ENCODE measurements at places on chromosomes 4 and X.
A peak's percentile ranks its signal among the peaks of the same experiment; 100 is the strongest.

DNA sequence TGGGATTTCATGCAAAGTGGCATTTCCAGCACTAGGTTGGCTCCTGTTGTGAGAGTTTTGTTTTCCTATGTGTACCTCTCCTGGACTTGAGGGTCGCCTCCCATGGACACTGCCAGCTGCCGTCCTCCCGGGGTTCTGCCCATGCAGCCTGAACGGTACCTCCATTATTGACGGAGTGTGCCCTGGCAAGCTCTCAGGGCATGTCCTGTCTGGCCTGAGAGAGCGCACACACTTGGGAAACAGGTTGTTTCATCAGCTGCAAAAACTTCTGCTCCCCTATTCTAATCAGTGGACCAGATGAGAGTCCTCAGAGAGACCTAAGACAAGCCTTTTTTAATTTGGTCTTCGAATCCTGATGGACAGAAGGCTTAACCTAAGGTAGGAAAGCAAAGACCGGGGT is 56.6 kb upstream of the HOPX start:
- DNase-seq, result no peak

DNA sequence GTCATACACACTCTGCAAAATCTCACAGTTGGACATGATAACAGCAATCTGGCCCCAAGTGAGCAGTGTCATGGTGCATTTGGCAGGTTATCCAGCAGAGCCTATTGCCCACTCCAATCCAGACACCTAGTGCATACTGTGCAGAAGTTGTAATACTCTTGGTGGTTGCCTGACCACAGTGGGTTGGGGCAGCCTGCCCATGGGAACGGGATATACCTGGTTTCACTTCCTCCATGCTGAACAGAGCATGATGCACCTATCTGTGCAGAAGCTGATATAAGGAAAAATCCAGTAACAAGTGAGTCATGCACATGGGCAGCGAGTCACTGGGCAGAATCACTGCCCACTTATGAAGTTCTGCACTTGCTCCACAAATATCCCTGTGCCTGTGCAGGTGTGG is 105.3 kb upstream of the IGSF1 start:
- DNase-seq, result no peak

DNA sequence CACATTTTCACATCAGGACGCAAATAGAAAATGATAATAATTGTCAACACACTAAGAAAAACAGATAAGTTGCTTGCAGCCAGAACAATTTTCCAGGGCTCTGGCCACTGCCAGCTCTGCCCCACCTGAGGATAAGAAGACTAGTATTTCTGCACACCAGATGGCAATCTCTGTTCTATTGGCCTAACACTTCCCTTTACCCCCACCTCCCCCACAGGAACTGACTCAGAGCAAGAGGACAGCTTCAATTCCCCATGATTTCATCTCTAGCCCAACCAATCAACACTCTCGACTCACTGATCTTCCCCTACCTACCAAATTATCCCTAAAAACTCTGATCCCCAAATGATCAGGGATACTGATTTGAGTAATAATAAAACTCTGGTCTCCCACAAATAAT is 164.0 kb downstream of the SMARCA1 start:
- peak; percentile 15 for DNase-seq

DNA sequence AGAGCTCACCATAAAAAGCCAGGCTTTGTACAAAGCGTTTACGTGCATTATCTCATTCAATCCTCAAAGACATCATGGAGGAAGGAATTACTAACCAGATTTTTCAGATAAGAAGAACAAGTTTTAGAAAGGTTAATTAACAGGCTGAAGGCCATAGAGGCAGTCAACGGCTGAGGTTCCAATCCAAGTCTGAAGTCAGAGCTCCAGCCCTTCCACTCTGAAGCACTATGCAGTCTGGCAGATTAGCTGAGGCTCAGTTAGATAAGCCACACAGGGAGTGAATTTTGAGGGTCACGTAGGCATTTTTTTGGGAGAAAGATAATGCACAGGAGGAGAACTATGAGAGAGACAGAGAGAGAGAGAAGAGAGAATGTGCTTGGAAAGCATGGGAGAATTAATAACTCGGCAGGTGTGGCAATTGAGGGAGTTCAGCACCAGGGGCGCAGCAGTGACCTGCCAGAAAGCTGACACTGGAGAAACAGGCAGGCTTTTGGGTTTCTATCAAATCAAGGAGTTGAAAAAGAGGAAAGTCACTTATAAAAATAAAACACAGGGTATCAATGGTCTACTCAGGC is 116.5 kb upstream of the NAP1L5 start:
- DNase-seq, result no peak

DNA sequence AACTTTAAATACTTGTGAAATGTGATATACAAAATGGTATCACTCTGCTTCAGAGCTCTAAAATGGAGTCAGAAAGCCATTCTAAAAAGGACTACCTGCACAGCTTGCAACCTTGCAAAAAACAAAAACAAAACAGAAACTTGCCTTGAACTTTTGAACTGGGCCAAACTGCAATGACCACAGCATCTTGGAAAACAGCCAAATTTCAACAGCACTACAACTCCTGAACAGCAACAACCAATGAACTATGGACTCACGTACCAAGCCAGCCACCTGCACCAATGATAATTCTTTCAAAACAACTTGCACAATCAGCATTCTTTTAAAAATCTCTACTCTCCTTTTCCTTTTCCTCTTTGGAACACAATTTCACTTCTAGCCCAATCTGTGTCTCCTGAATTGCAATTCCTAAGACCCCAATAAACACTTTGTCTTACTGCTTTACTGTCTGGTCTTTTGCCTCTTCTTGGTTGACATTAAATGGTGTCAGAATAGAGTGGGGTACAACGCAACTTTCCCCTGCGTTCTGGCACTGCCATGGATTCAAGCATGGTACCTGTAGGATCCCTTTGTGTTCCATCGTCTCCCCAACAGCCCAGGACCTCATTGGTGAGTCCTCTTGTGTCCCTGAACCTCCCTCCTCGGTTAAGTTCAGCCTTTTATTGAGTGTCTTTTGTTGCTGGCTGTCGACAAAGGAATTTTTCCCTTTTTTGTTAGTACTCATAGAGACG is 35.7 kb upstream of the FMR1 start:
- DNase-seq, result no peak

GRCh38 chr4:80183250-80184052 is 13.9 kb upstream of the PRDM8 start:
- no peak for DNase-seq

DNA sequence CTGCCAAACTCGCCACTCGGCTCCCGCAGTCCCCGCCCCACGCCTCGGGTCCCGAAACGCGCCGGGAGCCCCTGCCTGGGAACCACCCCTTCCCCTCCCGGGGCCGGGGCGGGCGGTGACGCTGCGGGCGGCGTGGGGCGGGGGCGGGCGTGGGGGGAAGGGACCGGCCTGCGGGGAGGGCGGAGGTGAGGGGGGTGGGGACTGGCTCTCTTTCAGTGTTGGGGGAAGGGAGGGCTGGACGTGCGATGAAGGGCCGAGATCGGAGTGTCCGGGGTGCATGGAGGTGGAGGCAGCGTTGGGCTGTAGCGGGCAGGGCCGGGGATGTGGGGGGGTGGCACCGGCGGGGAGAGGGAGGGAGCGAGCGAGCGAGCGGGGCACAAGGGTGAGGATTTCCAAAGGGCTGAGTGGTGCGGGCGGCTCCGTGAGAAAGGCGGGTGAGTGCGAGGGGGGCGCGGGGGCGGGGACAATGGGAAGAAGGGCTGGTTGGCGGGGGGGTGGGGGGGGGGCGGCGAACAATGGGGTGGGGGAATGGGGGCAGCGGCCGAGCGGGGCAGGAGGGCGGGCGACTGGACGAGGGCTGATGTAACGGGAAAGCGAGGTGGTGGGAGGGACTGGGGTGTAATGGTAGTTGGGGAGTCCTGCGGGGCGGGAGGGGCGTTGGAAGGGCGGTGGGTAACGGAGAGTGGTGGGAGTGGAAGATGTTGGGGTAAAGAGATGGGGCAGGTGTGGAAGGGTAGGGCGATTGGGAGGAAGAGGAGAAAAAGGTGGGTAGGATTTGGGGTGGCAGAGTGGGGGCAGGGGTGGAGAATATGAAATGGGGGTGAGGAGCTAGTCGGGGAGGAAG is 578 bp downstream of the DCUN1D4 start:
- DNase-seq, result peak; percentile 71

GRCh38 chrX:53184836-53185235 is 40.2 kb downstream of the KDM5C start:
- peak; percentile 83 for DNase-seq

DNA sequence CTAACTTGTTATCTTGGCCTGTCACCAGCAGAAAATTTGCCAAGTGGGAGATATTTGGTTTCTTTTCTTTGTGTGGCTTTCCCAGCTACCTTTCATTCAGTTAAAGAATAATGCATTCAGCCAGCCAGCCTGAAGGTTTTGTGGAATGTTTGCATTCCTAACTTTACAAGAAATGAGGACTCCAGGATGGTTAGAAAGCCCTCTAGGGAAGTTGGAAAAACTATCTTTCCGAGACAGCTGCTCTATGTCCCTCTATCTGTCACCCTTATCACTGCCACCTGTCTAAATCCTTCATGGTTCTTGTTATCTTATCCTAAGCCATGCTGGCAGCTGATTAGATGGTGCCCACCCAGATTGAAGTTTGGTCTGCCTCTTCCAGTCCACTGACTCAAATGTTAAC is 384.2 kb downstream of the SH3BGRL start:
- no peak for DNase-seq

GRCh38 chr4:149719806-149720205 is 95.8 kb downstream of the IQCM start:
- no peak for DNase-seq

DNA sequence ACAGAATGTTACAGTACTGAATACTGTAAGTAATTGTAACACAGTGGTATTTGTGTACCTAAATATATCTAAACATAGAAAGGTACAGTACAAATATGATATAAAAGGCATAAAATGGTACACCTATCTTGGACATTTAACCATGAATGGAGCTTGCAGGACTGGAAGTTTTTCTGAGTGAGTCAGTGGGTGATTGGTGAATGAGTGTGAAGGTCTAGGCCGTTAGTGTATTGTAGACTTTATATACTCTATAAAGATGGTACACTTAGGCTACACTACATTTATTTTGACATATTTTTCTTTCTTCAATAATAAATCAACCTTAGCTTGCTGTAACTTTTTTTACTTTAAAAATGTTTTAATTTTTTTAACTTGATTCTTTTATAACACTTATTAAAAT is 422.5 kb upstream of the FSTL5 start:
- no peak for DNase-seq

- DNase-seq, result peak; percentile 43
These were observed 31.8 kb upstream of the IQSEC2 start for GRCh38 chrX:53312946-53313727.

DNA sequence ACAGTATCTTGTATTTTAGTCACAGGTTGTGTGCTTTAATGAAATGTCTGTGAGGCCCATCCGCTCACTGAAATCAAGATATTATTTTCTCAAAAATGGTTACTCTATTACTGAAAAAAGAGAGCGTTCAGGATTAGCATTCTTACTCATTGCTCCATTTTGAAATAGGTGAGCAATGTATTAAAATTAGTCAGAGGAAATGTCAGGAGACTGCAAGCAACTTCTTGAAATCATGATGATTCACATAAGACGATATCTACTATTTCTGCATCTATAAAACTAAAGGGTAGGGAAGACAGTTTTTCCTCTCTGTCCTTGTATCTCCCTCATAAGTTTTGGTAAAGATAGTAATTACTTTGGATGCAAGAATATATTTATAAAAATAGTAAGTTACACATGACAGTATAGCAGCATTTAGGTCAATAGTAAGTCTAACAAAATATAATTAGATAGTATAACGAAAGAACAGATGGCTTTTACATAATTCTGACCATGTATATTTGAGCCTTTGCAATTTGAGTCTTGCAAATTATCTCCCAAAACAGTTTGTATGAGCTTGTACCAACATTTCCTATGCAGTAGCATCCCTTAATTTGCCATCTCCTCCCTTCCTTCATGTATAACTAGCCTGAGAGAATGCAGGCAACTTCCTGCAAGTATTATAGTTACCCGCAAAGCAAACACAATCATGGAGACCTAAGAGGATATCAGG is 937.8 kb downstream of the PCDH7 start:
- no peak for DNase-seq

DNA sequence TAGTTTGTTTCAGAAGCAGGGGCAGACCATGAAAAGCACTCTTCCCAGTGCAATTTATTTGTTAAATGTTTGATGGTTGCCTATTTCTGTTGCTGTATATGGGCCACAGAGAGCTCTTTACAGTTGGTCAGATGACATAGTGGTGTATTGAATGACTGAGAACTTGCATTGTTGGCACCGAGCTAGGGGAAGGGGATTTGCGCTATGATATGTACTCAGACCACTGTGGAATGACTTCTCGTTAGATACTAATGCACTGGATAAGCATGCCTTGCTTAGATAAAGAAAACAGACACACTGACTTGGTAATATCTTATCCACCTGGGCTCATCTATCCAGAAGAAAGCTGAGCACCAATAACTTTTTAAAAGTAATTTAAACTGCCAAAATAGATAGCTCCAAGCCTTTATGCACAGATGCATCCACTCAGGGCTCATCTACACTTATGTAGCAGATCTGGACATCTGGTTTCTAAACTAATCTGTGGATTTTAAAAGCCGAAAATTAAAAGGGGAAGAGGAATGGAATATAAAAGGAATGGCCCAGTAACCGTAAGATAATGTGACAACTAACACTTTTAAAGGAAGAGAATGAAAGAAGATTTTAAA is 132.7 kb downstream of the GATB start:
- DNase-seq, result no peak

DNA sequence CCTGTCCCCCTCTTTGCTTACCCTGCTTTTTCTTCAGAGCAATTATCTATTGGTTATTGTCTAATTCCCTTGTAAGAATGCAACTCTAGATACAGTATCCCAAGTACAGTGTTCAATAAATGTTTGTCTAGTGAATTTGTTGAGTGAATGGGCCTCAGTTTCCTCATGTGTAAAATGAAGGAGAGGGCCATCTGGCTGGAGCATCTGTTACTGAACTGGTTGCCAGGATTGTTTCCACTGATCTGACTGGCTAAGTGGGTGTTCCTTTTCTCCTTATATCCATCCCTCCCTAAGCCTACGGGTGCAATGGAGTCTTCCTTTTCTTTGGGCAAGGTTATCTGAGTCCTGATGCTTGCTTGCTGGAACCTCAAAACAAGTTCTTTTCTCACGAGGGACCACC is 185.2 kb upstream of the RPS6KA3 start:
- no peak for DNase-seq

GRCh38 chrX:44265559-44265958 is 77.9 kb downstream of the EFHC2 start:
- DNase-seq, result no peak

DNA sequence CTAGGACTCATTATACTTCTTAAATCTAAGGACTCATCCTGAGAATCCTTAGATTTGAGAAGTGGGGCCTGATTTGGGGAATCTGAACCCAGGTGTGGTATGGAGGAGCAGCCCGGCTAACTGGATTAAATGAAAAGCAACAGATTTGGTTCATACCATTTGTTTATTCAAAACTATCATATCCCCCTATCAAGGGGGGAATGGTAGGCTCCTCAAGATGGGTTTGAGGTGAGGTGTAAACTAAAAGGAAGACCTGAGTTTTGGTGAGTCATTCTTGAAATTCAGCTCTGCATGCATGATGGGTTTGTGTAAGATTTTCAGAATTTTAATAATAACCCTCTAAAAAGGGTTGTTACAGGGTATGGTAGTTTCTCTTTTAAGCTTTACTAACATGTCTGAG is 53.4 kb downstream of the CASP6 start:
- DNase-seq, result no peak

GRCh38 chr4:2484993-2485392 is 16.1 kb downstream of the RNF4 start:
- DNase-seq, result peak; percentile 65

- no peak for DNase-seq
These were observed 24.7 kb upstream of the IL13RA1 start for GRCh38 chrX:118702741-118703140.

GRCh38 chr4:146654687-146655520 is 16.2 kb downstream of the POU4F2 start:
- peak; percentile 16 for DNase-seq
